ENCODE measurements at places on chromosomes 3 and 15.

- peak; percentile 85 for DNase-seq
These were observed 62.9 kb upstream of the NR2E3 start for GRCh38 chr15:71747128-71748083.

DNA sequence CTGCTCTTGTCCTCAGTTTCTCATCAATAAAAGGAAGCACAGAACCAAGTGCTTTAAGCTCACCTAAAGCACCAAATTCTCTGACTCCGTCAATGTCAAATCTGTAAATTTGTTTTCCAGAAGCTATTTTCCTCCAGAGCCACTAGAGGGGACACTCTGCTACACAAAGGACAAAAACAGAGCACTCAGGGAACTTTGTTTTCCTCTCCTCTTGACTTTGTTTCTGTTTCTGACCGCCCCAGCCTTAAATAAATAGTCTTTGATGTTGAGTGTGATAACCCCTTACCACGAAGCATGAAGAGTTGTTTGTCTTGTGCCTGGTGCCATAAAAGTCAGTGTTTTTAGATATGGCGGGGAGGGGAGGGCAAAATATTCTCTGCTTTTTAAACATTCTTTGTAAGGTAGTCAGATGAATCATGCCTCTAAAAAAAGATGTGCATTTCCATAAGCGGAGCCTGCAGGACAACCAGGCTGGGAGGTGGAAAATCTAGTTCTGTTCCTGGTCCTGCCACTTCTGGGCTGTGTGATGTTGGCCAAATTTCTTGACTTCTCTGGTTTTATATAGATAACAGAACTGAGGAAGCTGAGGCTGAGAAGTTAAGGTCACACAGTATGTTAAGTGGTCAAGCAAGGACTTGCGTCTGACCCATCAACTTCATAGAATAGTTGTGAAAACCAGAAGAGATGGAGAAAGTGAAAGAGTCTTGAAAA is 7.3 kb upstream of the ZBTB38 start:
- peak; percentile 70 for DNase-seq

DNA sequence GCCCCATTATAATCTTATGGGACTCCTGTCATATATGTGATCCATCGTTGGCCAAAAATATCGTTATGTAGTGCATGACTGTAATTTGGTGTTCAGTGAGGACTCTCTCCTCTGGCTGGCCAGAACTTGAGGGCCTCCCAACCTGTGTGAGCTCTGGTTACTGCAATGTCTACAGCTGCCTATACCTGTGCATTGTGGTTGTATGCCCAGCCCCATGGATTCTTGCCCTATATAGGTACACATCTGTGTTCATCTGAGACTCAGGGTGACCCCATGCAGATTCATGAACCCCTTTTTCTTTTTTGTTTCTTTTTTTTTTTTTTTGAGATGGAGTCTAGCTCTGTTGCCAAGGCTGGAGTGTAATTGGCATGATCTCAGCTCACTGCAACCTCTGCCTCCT is 32.6 kb upstream of the KLF13 start:
- DNase-seq = no peak

DNA sequence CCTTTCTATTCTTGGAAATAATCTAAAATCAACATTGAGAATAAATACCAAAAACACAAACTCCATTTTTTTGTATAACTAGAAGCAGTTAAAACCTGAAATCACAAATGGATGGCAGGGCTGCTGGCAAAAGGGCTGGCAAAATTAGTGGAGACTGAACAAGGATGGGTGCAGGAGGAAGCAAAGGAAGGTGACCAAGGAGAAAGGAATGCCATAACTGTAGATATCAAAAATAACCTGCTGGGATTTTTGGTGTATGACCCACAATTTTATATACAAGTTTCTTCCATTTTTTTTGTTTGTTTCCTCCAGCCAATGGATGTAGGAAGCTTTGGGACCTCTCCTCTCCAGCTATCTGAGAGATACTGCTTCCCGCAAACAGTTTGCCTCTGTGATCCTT is 12.7 kb downstream of the CFAP44 start:
- no peak for DNase-seq

DNA sequence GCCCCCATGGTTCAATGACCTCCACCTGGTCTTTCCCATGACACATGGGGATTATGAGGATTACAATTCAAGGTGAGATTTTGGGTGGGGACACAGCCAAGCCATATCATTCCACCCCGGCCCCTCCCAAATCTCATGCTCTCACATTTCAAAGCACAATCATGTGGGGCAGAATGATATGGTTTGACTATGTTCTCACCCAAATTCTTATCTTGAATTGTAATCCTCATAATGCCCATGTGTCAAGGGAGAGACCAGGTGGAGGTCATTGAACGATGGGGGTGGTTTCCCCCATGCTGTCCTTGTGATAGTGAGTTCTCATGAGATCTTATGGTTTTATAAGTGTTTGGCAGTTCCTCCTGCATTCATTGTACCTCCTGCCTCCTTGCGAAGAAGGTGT is 2.4 kb upstream of the CLEC3B start:
- DNase-seq = no peak

GRCh38 chr3:189320511-189320910 is 148.7 kb downstream of the TPRG1 start:
- DNase-seq = no peak

GRCh38 chr15:65877749-65878148 is 8.5 kb downstream of the RAB11A start:
- no peak for DNase-seq

GRCh38 chr3:31572236-31573004 is 39.7 kb downstream of the STT3B start:
- DNase-seq = no peak

Measured in RPMI8226 (cell line).